ENCODE measurements at places on chromosomes 6 and 20.

- no peak for DNase-seq
Observed at GRCh38 chr20:19368351-19368750, 155.9 kb downstream of the SLC24A3 start.

DNA sequence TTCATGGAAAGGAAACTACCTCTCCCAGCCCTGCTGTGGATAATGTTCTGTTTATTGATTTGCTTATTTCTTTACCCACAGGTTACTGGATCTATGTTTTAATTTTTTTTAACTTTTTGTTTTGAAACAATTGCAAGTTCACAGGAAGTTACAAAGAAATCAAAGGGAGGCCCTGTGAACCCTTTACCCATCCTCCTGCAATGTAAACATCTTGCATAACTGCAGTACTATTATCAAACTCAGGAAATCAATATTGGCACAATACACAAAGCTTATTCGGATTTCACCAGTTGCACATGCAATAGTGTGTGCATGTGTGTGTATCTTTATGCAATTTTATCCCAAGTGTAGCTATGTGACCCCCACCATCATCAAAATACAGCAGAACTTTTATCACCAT is 398.0 kb downstream of the BTBD3 start:
- DNase-seq = no peak

GRCh38 chr6:105282631-105283585 is 103.1 kb upstream of the POPDC3 start:
- no peak for DNase-seq

DNA sequence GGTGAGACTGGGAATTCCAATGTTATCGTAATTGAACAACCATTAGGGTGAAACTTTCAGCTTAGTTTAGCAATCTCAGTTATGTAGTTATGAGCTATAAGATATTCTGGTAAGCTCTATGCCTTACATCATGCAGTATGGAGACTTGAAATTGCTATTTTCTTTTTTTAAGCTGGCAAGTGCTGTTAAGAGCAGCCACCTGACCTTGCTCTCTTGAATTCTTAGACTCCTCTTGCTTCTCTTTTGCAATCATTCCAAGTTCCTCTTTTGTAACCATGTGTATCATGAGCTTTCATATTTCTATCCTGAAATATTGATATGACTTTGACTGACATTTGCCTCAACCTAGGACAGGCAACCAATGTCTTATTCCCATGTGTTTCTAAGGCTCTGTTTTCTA is 446.3 kb upstream of the SLC35B3 start:
- no peak for DNase-seq

- no peak for DNase-seq
Observed at GRCh38 chr6:27138406-27138805, 109.1 kb upstream of the PRSS16 start.

DNA sequence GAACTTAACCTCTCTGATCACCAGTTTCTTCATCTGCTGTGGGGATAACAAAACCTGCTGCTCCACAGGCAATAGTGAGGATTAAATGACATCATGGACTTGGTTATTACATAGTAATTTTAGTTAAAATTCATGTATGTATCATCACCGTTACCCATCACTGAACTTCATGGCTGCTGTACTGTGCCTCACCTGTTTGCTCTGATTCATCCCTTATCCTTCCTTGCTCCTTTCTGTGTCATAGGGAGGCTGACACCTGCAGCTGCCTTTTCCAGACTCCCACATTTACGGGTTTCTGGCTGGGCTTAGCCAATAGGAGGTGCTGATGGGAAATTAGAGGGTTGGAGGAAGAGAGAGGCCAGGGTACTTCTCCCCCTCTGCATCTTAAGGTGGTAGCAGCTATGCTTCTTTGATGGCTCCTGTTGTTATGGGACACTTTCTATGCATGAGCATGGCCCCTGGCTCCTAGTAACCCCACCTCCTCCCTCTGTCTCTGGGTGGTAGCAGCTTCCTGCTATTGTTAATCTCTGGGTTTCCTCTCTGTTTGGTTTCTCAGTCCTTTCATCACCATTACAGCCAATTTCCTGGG is 332.1 kb downstream of the DHX35 start:
- no peak for DNase-seq

Data from kidney epithelial cell (primary cell).